ENCODE measurements at places on chromosomes 7 and 10. TPM values are rescaled to one million over a fixed set of nuclear protein-coding genes. Genes with fewer than 3 reads are reported as not detected.

GRCh38 chr7:19121977-19122588 lies 4.6 kb upstream of the TWIST1 start:
- peak; percentile 59 for DNase-seq

GRCh38 chr10:45561952-45562351 lies 110.6 kb downstream of the ZFAND4 start:
- DNase-seq: no peak

DNA sequence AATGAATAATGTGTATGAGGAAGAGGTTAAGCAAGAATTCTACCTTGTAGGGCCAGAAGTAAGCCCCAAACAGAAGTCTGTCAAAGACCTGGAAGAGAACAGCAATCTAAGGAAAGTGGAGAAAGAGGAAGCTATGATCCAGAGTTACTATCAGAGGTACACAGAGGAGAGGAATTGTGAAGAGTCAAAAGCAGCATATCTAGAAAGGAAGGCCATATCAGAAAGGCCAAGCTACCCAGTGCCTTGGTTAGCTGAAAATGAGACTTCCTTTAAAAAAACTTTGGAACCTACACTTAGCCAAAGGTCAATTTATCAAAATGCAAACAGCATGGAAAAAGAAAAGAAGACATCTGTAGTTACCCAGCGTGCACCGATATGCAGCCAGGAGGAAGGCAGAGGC lies 42.7 kb upstream of the GAD2 start:
- no peak for DNase-seq

- DNase-seq: peak; percentile 94
Measured at GRCh38 chr7:146961617-146962016, 845.0 kb downstream of the CNTNAP2 start.

DNA sequence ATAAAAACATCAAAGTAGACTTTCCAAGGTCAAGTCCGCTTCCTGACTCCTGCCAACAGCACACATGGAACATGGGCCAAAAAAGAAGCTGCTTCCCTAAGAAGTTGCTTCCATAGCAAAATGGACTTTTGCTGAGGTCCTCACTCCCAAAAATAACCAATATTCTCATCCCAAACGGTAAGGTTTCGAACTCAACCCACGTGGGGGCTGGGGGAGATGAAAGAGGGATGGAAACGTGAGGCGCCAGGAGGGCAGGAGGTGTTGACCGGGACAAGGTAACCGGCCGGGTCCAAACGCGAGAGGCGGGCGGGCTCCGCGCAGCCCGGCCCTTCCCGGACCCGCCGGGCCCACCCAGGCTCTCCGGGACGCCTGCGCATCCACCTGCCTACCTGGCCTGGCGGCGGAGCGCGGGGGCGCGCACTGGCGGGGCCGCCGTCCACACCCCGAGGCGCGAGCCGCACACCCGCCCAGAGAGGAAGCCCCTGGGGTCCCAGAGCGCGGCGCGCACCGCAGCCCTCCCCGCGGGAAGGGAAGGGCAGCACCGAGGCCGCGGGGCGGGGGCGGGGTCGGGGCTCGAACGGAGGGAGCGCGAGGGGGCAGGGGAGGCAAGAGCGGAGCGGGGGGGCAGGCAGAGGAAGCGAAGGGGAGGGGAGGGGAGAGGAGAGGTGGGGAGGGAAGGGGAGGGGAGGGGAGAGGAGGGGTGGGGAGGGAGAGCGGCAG lies 742 bp downstream of the LMBR1 start:
- DNase-seq: peak; percentile 8

GRCh38 chr10:103967448-103968071 lies 620 bp downstream of the SLK start:
- peak; percentile 37 for DNase-seq

DNA sequence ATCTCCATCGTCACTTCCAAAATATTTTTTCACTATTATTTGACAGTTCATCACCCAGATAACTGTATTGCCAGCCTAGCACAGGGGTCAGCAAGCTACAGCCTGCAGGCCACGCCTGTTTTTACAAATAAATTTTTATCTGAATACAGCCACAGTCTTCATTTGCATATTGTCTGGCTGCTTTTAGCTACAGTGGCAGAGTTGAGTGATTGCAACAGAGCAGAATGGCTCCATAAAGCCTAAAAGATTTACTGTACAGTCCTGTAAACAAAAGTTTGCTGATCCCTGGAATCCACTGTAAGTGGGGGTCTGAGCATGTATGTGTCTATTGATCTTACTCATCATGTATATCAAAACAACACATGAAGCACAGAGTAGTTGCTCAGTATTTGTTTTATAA lies 45.9 kb upstream of the GNAI1 start:
- DNase-seq: no peak

DNA sequence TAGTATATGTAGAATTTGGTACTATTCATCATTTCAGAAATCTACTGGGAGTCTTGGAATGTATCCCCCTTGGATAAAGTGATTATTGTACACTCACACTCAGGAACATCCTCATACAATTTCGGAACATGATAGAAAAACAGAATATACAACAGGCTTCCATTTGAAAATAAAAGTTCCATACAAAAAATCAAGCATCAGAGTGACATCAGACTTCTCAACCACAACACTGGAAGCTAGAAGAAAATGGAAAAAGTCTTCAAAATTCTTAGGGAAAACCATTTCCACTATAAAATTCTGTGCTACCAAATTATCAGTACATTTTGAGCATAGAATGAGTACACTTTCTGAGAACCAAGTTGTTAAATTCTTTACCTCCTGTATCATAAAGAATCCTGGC lies 8.8 kb downstream of the LYZL1 start:
- DNase-seq: no peak

The CYP26A1 gene
- total RNA-seq: 0.65 TPM

The WDR11 gene
- total RNA-seq: 72.4 TPM

The GIMAP4 gene
- total RNA-seq: not detected

The LRRC18 gene
- total RNA-seq: not detected

The NME8 gene
- not detected for total RNA-seq

The UCMA gene
- not detected for total RNA-seq

The OR2A42 gene
- total RNA-seq: not detected

The NET1 gene
- total RNA-seq: 40.8 TPM

The NUP205 gene
- total RNA-seq: 71.2 TPM
